SK-N-SH (cell line): ENCODE measurements at places on chromosomes 12 and 14. TPM values are rescaled to one million over a fixed set of nuclear protein-coding genes. Genes with fewer than 3 reads are reported as not detected.

DNA sequence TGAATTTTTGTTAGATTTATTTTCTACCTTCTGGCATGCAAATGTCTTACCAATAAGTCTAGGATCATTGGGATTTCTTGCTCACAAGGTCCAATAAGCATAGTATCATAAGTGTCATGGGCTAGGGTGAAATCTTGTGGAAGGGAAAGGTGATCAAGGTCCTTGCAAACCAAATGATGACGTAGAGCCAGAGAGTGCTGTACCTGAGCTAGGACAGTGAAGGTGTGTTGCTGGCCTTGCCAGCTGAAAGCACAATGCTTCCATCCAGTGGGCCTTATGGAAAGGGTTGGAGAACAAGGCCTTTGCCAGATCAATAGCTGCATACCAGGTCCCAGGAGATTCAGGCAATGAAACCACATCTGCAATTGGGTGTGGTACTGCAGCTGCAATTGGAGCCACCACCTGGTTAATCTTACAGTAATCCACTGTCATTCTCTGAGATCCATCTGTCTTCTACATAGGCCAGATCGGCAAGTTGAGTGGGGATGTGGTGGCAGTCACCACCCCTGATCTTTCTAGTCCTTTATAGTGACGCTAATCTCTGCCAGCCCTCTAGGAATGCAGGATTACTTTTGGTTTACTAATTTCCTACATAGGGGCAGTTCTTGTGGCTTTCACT, 208.9 kb upstream of the MYL2 start:
- no peaks in the 10 kb centered on the region for H3K36me3 ChIP-seq
- no peak overlapping the region for H3K27ac ChIP-seq
- H3K4me1 ChIP-seq = peaks cover 6% of the 10 kb centered on the region; the same call in 1 of the 2 replicates
- no peaks in the 10 kb centered on the region for H3K27me3 ChIP-seq

DNA sequence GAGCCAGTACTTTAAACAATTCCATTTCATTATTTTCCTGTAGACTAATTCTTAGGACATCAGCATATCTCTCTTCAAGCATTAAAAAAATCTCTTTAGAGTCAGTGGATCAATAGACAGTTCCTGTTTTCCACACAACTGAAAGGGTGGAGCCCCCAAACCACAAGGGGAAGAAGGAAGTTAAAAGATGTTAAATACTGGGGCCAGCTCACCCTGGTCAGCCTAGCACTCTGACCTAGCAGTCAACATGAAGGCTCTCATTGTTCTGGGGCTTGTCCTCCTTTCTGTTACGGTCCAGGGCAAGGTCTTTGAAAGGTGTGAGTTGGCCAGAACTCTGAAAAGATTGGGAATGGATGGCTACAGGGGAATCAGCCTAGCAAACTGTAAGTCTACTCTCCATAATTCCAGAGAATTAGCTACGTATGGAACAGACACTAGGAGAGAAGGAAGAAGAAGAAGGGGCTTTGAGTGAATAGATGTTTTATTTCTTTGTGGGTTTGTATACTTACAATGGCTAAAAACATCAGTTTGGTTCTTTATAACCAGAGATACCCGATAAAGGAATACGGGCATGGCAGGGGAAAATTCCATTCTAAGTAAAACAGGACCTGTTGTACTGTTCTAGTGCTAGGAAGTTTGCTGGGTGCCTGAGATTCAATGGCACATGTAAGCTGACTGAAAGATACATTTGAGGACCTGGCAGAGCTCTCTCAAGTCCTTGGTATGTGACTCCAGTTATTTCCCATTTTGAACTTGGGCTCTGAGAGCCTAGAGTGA, at the start of gene LYZ:
LYZ (plus strand) TSS at position 220 of the 777 bp plus-strand sequence; CDS start at position 248, 28 bp downstream.
- no peak for DNase-seq
- no peak within 1 kb of the TSS for H3K27ac ChIP-seq
- H3K36me3 ChIP-seq = no peaks in the 10 kb centered on the region
- H3K27me3 ChIP-seq = no peaks in the 10 kb centered on the region; the same call in 1 of the 2 replicates

PROX2 gene
- not detected in 2 replicates for polyA plus RNA-seq

DNA sequence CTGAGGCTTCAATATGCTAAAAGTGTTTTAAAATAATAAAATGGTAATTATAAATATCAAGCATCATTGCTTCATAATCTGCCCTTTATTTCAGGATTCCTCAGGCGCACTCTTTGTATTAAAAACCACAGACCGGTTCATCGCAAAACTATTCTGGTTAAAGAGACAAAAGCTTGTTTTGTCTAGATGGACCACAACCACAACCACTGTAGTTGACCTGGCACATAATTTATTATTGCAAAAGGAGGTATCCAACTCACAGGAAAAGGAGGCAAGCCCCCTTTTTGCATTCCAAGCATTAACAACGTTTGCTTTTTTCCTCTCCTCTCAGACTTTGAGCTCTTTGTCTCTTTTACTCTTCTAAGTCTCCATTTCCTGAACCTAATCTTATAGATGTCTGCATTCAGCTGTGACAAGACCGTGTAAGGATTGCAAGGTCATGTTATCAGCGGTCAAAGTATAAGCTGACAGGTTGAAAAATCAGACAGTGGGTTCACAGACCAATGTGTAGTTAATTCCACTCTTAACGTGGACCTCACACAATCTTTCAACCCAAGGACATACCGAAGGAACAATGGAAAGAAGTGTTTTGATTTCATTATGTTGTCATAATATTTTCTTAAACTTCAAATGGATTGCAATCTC, 1057.6 kb downstream of the GALC start:
- no peak overlapping the region for H3K27ac ChIP-seq
- H3K4me3 ChIP-seq = no peak overlapping the region
- no peak for DNase-seq
- no peaks in the 10 kb centered on the region for H3K36me3 ChIP-seq

- no peak for DNase-seq
- no peaks in the 10 kb centered on the region for H3K4me1 ChIP-seq
- H3K27ac ChIP-seq = no peak overlapping the region
- no peak overlapping the region for H3K4me3 ChIP-seq
- no peaks in the 10 kb centered on the region for H3K36me3 ChIP-seq
Measured at GRCh38 chr14:83255727-83256090, 1722.1 kb upstream of the SEL1L start.

DNA sequence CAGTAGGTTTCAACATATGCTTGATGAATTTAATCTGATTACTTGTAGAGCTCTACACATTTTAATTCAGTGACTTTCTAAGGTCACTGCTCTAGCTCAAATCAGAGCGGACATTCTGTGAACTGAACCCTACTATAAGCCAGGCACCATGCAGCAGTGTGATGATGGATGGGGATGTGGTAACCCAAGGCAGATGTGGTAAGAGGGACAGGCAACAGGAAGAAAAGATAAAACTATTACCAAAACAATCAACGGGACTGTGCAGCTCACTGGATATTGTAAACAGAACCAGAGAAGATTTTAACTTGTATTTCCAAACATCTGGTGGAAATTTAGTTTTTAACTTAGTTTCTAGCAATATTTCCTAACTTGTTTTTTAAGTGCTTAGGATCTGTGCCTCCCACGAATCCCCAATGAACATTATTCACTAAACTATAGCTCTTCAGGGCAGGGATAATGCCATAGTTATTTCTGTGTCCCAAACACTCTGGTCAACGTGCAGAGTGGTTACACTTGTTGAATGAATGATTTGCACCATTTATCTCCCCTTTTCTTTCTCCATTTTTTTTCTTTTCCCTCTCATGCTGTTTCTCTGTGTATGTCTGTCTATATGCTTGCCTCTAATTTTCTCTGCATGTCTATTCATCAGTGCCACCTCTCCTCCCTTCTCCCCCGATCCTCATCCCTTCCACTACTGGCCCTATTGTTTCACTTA, 3.0 kb downstream of the ERO1A start:
- no peaks in the 10 kb centered on the region for H3K27me3 ChIP-seq
- H3K4me3 ChIP-seq = no peak overlapping the region
- peak; percentile 66 for DNase-seq
- peaks cover 12% of the 10 kb centered on the region for H3K4me1 ChIP-seq
- H3K36me3 ChIP-seq = no peaks in the 10 kb centered on the region
- peak overlapping the region; percentile 40 for H3K27ac ChIP-seq

GRCh38 chr12:92334552-92334951, 188.9 kb upstream of the BTG1 start:
- H3K27me3 ChIP-seq = no peaks in the 10 kb centered on the region
- no peak overlapping the region for H3K27ac ChIP-seq
- DNase-seq = no peak
- H3K4me1 ChIP-seq = no peaks in the 10 kb centered on the region

CLSTN3 gene
- 12.7 and 12.9 TPM in 2 replicates for polyA plus RNA-seq

- no peaks in the 10 kb centered on the region for H3K4me1 ChIP-seq
- H3K27ac ChIP-seq = no peak overlapping the region
- no peak for DNase-seq
- no peak overlapping the region for H3K4me3 ChIP-seq
Measured at GRCh38 chr12:131559517-131560516, 151.1 kb upstream of the SFSWAP start.

DNA sequence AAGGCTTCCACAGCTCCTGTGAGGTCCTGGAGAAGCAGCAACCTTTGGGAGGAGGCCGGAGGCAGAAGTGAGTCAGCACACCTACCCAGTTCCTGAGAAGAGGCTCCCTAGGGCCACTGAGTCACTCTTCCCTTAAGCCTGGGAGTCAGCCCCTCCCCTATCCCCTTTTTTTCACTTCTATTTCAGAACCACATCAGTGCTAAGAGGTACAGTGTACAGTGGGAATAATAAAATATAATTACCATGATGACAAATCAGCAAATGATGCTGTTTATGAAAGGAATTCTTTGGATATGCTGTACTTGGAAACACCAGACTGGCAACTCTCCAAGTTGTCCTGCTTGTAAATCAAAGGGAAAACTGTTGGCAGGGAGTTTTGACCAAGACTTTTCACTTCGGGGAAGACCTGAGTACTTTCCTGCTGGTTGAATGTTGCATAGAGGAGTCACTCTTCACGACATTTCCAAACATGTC, 7.8 kb upstream of the TBPL2 start:
- no peak overlapping the region for H3K4me3 ChIP-seq
- peaks cover 28% of the 10 kb centered on the region for H3K4me1 ChIP-seq
- no peaks in the 10 kb centered on the region for H3K27me3 ChIP-seq
- no peak for DNase-seq

- no peaks in the 10 kb centered on the region; the same call in 1 of the 2 replicates for H3K4me1 ChIP-seq
- no peak overlapping the region for H3K4me3 ChIP-seq
- H3K27me3 ChIP-seq = no peaks in the 10 kb centered on the region
- H3K36me3 ChIP-seq = no peaks in the 10 kb centered on the region
- no peak overlapping the region for H3K27ac ChIP-seq
Measured at GRCh38 chr12:124077701-124078100, 104.7 kb downstream of the ZNF664 start.

DNA sequence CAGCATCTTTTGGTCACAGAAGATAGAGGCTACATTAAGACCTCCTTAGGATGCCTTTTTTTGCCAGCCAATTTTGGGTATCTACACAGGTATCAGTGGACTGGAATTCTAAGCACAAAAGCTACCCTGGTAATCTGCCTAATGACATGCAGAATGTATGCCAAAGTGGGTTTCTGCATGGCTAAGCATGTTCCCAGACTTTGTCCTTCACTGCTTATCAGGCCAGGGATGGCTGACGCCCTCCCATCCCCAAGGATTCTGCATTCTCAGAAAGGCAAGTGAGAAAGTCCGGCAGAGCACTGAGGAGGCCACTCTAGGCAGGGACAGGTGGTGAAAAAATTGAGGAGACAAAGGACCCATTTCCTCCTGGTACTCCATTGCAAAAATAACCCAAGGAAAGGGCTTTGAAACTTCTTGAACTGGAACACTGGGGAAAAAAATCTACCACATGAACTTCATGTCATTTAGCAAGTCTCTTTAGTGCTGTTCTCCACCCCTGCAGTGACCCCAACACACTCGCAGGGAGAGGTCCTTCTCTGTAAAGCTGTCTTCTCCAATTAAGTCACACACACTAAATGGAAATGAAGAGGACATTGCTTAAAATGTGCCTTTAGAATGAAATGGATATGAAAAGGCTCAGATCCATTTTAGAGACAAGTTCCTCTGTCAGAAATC, 91.7 kb upstream of the MAX start:
- H3K4me1 ChIP-seq = no peaks in the 10 kb centered on the region
- no peak overlapping the region for H3K27ac ChIP-seq
- DNase-seq = no peak
- H3K27me3 ChIP-seq = no peaks in the 10 kb centered on the region

GRCh38 chr14:24144451-24144850, 2.0 kb downstream of the PSME2 start:
- no peak for DNase-seq
- H3K4me1 ChIP-seq = peaks cover 14% of the 10 kb centered on the region
- H3K4me3 ChIP-seq = no peak overlapping the region
- no peak overlapping the region; the same call in 1 of the 2 replicates for H3K27ac ChIP-seq

- H3K4me1 ChIP-seq = no peaks in the 10 kb centered on the region
- H3K4me3 ChIP-seq = no peak overlapping the region
- no peak for DNase-seq
- no peaks in the 10 kb centered on the region for H3K27me3 ChIP-seq
- H3K36me3 ChIP-seq = peaks cover 14% of the 10 kb centered on the region
Measured at GRCh38 chr14:75757644-75758402, 96.8 kb downstream of the TTLL5 start.

DNA sequence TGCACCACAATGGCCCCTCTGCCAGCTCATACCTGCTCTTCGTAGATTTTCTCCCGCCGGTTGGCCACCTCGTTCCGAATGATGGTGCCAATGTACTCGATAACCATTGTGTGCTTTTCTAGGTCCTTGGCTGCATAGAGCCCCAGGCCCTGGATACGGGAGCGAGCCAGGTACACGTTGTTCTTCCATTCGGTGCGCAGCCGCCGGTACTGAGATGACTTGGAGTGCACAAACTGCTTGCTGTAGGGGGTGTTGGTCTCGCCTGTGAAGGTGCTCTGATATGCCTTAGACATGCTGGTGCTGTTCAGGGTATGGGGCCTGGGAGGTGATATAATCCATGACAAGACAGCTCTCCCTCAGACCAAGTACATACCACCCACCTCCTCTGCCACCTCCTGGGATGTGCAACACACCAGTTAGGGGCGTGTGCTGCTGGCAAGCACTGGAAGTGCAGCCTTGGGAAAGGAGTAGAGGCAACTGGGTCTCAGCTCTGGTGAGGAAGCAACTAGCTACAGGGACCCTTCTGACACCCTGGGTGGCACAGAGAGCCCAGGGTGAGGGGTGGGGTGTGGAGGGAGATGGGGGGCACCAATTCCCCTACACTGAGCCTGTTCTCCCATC, 4.1 kb upstream of the PRKAG1 start:
- H3K27me3 ChIP-seq = no peaks in the 10 kb centered on the region
- no peak overlapping the region for H3K4me3 ChIP-seq
- peaks cover 9% of the 10 kb centered on the region for H3K4me1 ChIP-seq
- DNase-seq = no peak

DNA sequence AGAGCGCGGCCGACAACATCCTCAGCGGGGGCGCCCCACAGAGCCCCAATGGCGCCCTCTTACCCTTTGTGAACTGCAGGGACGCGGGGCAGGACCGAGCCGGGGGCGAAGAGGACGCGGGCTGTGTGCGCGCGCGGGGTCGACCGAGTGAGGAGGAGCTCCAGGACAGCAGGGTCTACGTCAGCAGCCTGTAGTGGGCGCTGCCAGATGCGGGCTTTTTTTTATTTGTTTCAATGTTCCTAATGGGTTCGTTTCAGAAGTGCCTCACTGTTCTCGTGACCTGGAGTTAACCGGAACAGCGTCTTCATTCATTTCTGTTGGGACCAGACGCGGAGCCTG, 103.8 kb upstream of the FKBP4 start:
- H3K27me3 ChIP-seq = no peaks in the 10 kb centered on the region
- no peak overlapping the region for H3K4me3 ChIP-seq
- no peaks in the 10 kb centered on the region for H3K36me3 ChIP-seq

GRCh38 chr14:61328626-61329262, 7.4 kb downstream of the PRKCH start:
- no peaks in the 10 kb centered on the region for H3K4me1 ChIP-seq
- no peak overlapping the region for H3K27ac ChIP-seq
- H3K36me3 ChIP-seq = no peaks in the 10 kb centered on the region
- no peak overlapping the region for H3K4me3 ChIP-seq
- no peak for DNase-seq
- H3K27me3 ChIP-seq = no peaks in the 10 kb centered on the region
